ENCODE measurements at places on chromosomes 5 and 9. TPM values are rescaled to one million over a fixed set of nuclear protein-coding genes. Genes with fewer than 3 reads are reported as not detected.

DNA sequence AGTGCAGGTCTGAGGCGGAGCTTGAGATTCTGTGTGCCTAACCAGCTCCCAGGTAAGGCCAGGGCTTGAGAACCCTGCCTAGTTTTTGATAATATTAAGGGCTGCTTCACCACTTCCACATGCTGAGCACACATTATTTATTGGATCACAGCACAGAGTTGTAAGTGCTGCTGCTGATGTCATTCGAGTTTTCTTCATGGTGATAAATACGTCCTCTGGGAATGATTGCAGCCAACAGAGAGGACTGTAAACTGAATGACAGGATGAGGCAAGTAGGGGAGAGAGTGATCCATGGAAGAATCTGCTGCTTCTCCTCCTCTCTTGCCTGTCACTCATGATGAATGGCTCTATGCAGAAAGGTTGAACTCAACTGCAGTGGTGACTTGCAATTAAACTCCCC is 77.9 kb upstream of the VPS13A start:
- DNase-seq = no peak

GRCh38 chr9:91099436-91099835 is 262.3 kb downstream of the AUH start:
- no peak for DNase-seq

- DNase-seq = no peak
Measured at GRCh38 chr5:31377274-31377946, 154.5 kb downstream of the DROSHA start.

- DNase-seq = peak; percentile 21
Measured at GRCh38 chr9:104091708-104092107, 2.4 kb upstream of the SMC2 start.

The OMD gene
- total RNA-seq = 9.0 TPM

All from uterus (tissue), 4 donors.